ENCODE measurements at places on chromosomes 7 and 10.

- no peak for DNase-seq
Measured at GRCh38 chr10:88996927-88997326, 6.3 kb downstream of the FAS start.

GRCh38 chr7:31466036-31466435 lies 47.9 kb upstream of the ITPRID1 start:
- DNase-seq: no peak

DNA sequence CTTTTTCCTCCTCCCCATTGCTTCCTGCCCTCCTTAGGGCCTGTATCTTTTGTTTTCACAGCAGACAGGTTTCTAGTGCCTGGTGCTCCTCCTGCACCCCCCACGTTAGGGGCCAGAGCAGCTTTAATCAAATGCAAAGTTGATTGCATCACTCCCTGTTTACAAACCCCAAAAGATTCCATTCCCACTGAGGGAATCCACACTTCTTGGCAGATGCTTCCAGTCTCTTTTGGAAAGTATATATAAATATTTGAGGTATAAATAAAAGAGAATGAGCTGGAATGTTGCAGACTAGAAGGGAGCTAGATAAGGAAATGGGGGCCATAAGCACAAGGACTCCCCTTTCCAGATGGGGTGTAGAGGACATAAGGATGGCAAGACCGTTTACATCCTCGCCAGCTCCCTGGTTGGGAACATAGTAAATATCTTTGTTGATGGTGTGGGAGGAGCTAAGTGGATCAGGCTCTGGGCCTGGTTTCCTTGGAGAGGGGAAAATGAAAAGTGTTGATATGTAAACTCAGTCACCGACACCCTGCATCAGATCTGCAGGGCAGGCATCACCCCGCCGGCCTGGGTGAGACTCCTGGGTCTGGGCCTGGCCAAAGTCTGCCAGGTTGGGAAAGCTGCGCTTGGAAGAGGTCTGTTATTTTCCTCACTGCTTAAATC lies 6.2 kb downstream of the RARRES2 start:
- no peak for DNase-seq

GRCh38 chr10:68963151-68963550 lies 7.2 kb downstream of the DDX21 start:
- DNase-seq: no peak

GRCh38 chr10:59384761-59385160 lies 22.4 kb upstream of the FAM13C start:
- no peak for DNase-seq

DNA sequence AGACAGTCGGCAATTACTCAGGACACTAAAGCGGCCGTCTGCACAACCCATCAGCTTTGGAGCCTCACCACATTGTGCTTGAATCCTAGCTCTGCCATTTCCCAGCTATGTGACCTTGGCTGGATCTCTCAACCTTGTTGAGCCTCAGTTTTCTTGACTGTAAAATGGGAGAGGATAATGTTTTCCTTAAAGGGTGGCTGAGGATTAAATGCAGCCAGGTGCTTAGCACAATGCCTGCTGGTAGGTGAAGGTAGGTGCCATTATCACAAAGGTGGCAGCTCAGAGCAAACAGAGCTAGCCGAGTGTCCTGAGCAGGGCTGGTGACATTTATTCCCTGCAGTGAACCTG lies 508.5 kb upstream of the ZMIZ1 start:
- DNase-seq: no peak

GRCh38 chr10:35074266-35074665 lies 15.9 kb downstream of the CUL2 start:
- DNase-seq: no peak

GRCh38 chr10:85832988-85833387 lies 533.6 kb downstream of the GRID1 start:
- no peak for DNase-seq

GRCh38 chr10:89440226-89441009 lies 26.1 kb downstream of the IFIT5 start:
- DNase-seq: no peak

DNA sequence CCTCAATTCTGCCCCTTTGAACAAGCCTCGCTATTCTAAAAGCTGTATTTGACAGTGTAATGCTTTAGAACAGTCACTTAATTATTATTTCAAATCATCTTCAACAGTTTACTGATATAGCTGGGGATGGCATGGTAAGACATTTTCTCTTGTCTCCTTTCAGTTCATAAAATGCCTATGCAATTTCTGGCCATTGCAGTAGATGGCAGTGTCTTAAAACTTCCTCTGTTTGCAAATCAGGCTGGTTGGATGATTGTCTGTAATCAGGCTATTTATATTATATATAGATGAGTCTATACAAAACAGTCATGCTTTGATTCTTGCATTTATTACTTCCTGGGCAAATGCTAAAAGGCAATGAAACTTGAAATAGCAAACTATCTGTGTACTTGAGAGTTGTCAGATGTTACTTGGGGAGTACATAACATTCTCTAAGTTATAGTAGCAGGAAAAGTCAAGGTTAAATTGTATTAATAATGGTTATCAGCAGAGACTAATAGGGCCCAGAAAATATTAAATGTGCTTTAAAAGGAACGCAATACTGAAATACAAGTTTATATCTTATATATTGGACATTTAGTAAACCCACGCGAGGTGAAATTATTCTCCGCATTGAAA lies 55.5 kb upstream of the LHFPL3 start:
- DNase-seq: no peak

- no peak for DNase-seq
Measured at GRCh38 chr10:127275793-127276450, 79.5 kb upstream of the INSYN2A start.

DNA sequence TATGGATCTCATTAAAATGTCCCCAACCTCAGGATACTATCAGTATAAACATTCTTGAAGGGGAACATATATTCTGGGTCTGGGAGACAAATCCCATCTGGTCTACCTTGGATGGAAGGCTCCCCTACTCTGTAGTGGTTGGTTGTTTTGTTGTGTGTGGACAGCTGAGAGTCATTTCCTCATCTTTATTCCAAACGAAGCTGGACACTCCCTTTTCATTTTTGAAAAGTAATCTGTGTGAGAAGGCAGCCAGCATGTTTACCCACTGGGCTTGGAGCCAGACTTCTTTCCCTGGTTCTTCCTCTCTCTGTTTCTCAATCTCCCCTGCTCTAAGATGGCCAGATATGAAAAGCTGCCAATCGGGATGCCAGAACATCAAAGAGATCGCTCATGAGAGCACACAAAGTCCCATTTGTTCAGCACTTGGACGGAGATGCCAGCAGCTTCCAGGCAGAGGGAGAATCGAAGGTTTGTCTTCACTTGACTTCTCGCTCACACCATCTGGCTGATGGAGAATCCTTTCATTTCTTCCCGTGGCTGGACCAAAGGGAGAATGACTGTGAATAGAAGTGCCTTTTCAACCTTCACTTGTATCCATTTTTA lies 108.1 kb upstream of the AGR3 start:
- DNase-seq: no peak

DNA sequence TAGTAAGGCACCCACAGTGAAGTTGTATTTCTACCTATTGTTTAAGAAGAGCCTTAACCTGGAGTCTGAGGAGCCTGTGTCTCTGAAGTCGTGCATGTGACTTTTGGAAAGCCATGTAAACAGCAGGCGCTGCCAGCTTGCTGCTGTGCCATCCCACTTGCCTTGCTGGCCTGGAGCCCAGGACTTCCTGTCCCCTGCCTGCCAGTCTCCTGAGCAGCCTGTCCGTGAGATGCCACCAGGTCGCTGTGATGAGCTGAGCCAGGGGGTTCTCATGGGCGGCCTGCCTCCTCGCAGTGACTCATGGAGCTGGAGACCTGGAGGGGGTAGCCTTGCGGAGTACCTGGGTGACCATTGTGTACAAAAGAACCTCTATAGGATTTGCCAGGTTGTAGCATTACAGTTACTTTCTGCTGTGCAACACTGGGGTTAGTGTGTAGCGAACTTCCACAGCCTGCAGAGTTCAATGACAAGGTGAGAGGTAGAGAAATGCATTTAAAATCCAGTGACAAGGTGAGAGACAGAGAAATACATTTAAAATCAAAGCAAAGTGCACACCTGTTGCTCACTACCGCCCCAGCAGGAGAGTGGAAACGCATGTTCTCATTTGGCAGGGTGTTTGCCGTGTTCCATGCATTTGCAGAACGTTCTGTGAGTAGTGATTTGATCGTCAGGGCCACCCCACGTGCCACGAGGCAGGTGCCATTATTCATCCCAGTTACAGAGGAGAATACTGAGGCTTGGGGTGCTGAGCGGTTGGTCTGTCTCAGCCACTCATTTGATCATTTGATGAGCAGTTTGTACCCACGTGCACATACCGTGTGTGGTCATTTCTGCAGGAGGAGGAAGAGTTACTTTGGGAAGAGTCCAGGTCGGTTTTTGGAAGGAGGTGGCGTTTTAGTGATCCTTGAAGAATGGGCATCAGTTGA lies 36.6 kb upstream of the BHLHA15 start:
- no peak for DNase-seq

GRCh38 chr10:51699145-51699474 lies 285 bp downstream of the CSTF2T start:
- no peak for DNase-seq

DNA sequence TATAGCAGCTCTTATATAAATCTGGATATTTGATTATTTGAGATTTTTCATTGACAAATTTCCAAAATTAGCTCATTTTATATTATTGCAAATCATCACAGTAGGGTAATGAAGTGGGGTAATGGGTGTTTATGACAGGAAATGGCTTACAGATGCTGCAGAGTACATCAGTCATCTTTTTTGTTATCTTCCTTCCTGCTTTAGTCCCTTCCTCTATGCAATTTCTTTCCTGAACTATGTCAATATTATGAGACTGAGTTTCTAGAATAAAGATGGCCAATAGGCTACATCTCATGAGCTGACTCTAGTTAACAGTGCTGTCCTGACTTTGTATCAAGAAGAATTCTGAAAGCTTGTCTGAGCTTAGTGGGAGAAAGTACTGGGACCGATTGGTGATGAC lies 244.5 kb downstream of the XPNPEP1 start:
- no peak for DNase-seq

GRCh38 chr7:26863518-26864308 lies 677 bp downstream of the SKAP2 start:
- no peak for DNase-seq

DNA sequence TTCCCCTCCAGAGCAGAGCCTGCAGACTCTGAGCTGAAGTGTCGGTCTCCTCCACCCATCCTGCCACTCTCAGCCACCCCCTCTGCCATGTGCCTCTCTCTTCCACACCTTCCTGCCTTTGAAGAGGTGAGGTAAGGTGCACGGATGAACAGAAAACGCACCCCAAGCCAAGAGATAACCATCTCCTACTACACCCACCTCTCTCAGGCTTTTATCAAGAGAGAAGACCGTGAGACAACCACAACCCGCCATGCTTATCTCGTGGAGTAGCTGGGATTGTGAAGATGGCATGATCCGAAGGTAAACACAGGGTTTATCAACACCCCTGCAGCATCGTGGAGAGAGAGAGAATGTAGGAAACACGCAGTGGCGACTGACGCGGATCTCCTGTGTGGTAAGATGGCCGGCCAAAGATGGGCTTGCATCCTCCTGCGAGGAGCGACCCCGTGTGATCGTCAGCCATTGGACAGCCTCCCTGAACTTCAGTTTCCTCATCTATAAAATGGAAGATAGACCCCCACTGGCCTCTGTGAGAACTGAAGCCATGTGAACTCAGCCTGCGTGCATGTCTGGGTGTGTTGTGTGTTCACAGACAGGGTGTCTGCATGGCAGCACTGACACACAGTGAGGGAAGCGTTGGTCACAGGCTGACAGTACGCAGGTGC lies 219.0 kb downstream of the DIP2C start:
- no peak for DNase-seq

GRCh38 chr7:24981171-24981951 lies 1.4 kb upstream of the OSBPL3 start:
- peak; percentile 42 for DNase-seq

DNA sequence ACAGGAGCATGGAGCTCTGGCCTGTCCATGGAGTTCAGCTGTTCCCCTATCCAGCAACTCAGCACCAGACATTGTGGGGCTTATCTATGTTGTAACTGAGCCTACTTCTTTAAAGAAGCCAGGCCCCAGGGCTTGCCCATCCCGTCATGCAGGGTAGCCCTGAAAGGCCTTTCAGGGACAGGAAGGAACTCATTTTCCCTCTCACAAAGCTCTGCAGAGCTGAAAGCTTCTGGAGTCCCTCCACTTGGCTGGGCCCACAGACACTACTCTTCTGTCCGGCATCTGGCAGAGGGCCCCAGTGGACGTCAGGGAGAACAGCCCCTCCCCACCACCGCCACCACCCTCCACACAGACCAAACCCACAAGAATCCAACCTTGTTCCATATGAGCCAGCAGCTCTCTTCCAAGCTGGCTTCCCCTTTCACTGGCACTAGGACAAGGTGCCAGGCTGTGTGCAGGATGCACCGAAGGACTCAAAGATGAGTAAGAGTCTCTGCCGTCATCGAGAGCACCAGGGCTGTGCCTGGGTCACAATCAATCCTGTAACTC lies 33.1 kb downstream of the DENND2A start:
- DNase-seq: no peak

GRCh38 chr7:132618956-132619305 lies 42.7 kb upstream of the PLXNA4 start:
- no peak for DNase-seq

GRCh38 chr10:58275908-58276307 lies 6.9 kb downstream of the CISD1 start:
- no peak for DNase-seq

DNA sequence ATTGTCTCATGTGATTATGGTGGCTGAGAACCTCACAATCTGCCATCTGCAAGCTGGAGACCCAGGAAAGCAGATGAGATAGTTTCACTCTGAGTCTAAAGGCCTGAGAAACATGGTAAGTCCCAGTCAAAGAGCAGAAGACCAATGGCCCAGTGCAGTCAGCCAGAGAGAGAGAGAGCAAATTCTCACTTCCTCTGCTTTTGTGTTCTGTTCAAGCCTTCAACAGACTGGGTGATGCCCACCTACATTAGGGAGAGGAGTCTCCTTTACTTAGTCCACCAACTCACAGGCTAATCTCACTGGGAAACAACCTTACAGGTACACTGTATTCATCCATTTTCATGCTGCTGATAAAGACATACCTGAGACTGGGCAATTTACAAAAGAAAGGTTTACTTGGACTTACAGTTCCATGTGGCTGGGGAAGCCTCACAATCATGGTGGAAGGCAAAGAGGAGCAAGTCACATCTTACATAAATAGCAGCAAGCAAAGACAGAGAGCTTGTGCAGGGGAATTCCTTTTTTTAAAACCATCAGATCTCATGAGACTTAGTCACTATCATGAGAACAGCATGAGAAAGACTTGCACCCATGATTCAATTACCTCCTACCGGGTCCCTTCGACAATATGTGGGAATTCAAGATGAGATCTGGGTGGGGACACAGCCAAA lies 4.7 kb upstream of the FRMPD2 start:
- DNase-seq: no peak
